ENCODE measurements at places on chromosomes 13 and 19.

DNA sequence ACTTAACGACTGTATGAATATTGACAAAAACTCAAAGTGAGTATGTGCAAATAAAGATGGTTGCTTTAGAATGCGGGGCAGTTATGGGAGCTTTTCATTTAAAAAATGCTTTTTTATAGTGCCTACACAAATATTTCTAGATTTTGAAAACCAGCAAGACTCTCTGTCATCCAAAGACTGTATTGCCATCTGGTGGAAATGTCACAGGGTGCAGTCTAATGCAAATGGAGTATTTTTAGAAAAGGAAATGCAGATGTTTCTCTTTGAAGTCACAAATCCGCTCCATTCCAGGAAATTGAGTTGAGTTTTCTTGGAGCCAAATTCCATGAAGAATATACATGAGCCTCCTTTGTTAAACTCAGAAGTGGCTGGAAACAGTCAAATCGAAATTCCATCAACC is 2.3 kb upstream of the C1QTNF9B start:
- no peak for DNase-seq

DNA sequence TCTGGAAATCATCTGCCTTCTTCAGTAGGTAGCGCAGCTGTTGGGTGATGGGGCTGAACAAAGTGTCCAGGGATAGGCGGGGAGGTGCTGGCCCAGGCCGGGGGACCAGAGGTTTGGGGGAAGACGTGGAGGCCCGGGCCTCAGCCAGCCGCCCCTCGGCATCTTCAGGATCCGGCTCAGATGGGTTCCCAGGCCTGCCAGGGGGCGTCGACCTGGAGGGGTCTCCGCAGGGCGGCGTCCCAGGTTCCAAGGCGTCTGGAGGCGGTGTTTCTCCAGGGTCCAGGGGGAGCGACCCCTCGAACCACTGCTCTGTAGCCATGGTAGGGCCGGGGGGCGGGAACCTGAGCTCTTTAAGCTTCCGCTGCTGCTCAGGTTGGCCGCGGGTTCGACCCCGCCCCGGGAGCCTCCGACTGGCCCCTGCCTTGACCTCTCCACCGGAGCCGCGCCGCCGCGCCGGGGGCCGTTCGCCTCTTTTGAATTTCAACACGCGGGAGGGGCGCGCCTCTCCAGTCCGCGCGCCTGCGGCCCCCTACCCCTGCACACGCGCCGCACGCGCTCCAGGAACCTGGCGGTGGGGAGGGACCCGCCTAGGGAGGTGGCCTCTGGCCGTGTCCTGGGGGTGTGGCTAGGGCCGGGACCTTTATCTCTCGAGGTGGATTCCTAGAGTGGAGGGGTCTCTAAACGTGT is at the start of gene C19orf67:
TSS of gene C19orf67 (minus strand) at position 475 of the 687 bp plus-strand sequence. CDS start at position 319, 156 bp downstream.
- DNase-seq: no peak

- no peak for DNase-seq
These were observed 378.9 kb downstream of the PCDH20 start for GRCh38 chr13:61036715-61037114.

DNA sequence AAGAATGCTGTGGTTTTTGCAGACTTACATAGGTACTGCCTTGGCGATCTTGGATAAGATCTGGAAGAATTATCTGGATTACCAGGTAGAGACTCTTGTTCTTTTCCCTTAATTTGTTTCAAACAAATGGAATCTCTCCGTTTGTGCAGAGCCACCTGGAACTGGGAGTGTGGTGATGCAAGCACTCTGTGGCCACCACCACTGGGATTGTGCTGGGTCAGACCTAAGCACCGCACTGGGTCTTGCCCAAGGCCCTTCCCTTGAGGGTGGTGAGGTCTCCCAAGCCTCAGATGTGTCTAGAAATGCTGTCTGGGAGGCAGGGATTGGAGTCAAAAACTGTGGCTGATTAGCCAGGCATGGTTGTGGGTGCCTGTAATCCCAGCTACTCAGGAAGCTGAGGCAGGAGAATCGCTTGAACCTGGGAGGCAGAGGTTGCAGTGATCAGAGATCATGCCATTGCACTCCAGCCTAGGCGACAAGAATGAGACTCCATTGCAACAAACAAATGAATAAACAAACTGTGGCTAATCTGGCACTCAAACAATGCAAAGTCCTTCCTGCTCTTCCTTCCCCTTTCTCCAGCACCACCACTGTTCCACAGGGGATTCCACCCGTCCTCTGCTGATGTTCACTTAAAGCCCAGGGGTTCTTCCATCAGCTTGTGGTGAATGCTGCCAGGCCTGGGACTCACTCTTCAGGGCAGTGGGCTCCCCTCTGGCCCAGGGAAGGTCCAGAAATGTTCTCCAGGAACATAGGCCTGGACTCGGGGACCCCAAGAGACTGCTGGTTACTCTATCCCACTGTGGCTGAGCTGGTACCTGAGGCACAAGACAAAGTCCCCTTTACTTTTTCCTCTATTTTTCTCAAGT is 10.8 kb upstream of the CEACAM1 start:
- no peak for DNase-seq

DNA sequence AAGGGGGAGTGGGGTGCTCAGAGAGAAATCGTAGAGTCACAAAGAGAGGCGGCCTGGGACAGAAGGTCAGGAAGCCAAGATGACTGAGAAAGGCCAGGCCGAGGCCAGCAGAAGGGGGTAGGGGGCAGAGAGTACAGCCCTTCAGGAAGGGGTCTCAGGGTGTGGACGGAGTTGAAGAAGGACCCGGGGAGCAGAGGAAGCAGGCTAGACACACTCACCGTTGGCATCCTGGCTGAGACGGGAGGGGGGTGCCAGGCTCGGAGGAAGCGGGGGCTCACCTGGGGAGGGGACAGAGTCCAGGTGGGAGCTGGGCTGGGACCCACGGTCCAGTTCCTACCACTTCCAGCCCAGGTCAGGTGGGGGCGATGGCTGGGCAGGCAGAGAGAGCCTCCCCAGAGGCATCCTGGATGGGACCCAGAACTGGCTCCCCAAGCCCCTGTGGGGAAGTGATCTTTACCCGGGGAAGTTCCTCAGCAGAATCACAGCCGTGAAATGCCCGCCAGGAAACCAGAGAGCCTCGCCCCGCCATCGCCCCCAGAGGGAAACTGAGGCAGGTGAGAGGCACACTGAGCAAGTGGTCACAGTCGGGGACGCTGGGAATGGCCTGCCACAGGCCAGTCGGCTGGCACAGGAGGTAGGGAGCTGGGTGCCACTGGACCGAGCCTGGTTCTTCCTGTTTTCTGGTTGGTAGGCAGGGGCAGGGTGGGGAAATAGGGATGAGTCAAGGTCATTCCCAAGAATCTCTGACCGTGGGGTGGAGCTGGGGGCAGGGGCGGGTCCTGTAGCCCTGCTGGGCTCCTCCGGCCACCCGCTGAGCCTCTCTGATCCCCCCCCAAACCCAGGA is 1.4 kb downstream of the MATK start:
- no peak for DNase-seq

DNA sequence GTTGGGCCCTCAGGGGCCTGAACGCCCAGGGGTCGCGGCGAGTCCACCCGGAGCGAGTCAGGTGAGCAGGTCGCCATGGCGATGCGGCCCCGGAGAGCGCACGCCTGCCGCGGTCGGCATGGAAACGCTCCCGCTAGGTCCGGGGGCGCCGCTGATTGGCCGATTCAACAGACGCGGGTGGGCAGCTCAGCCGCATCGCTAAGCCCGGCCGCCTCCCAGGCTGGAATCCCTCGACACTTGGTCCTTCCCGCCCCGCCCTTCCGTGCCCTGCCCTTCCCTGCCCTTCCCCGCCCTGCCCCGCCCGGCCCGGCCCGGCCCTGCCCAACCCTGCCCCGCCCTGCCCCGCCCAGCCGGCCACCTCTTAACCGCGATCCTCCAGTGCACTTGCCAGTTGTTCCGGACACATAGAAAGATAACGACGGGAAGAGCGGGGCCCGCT is at the start of gene CCNA1:
TSS of gene CCNA1 (plus strand) at position 390 of the 439 bp plus-strand sequence. CDS start 562 bp downstream, outside the sequence.
- DNase-seq: no peak

GRCh38 chr19:13127811-13128575 is 9.9 kb downstream of the NACC1 start:
- DNase-seq: no peak

- DNase-seq: no peak
These were observed 9.0 kb upstream of the NFIC start for GRCh38 chr19:3357271-3357991.

DNA sequence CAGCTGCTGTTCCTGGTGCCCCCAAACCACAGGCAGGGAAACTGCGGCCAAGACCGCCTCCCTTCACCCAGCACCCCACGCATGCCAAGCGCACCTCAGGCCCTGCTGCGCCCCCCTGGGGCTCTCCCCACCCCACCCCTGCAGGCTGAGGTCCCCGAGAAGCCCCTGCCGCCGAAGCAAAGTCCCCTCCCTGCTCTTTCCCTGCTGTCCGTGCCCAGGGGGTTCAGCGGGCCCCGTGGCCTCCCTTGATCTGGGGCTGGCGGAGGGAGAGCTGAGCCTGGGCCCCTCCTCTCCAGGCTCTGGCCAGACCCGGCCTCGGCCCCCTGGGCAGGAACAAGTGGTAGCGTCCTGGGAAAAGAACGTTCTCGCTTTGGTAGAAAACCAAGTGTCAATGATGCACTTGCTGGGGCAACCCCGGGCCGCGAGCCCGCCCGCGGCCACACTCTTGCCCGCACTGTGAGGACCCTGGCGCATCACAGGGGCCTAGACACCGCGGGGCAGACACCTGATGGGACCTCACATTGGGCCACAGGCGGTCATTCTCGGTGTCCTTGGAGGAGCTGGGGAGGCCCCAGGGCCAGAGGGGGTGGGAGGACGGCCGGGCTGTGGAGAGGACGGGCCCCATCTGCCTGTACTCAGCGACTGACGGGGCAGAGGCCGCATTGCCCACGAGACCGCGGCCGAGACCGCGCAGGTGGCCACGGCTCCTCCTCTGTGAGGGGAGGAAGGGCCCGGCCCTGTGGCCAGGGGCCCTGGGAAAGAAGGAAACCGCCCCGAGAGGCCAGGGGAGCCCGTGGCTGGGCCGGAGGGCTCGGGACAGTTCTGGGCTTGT is 29.0 kb downstream of the GPX4 start:
- DNase-seq: no peak

DNA sequence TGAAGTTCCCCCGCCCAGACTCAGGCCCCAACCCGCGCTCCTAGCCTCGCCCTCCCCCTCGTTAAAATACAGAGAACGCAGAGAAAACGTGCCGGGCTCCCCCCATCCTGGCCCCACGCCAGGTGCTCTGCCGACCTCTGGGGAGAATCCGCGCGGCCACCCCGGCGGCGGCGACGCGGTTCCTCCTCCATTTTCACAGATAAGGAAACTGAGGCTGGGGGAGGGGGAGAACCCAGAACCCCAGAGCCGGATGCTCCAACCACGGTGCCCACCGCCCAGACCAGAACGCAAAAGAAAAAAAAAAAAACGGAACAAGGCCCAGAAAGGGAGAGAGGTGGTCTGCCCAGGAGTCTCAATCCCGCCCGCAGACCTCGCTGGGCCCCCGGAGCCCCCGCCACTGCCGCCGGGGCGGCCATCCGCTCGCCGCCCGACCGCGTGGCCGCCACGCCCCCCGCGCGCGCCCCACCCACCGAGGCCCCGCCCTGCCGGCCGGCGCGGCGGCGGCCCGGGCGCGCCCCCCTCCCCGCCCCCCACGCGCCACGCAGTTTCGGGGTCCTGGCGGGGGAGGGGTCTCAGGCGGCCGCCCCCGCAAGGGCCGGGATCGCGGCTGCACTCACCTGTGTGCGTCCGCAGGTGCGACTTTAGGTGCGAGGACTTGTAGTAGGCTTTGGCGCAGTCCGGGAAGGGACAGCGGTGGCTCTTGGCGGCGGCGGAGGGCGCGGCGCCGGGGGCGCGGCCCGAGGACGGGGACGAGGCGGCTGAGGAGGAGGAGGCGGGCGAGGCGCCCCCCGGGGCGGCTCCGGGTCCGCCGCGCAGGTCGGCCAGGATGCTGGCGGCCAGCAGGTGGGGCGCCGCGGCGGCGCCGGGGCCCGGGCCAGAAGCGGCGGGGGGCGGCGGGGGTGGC is 703 bp downstream of the KLF16 start:
- DNase-seq: no peak

GRCh38 chr13:20387441-20387971 is 138.2 kb downstream of the CRYL1 start:
- no peak for DNase-seq

DNA sequence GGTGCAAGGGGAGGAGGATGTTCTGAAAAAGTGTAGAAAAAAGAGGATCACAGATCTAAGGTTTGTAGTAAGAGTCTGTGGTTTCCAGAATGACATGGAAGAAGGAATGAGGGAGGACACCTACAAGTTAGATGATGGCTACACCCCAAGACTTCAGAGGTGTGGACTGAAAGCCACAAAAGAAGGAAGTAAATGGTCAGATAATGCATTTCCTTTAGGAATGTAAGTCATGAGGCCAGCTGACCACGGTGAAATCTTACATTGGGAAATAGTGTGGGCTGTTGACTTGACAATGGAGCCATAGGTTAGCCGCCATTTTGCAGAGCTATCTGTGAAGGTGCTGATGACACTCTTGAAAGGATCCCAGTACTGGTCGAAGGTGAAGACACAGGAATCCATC is 25.3 kb upstream of the FBXO27 start:
- no peak for DNase-seq

DNA sequence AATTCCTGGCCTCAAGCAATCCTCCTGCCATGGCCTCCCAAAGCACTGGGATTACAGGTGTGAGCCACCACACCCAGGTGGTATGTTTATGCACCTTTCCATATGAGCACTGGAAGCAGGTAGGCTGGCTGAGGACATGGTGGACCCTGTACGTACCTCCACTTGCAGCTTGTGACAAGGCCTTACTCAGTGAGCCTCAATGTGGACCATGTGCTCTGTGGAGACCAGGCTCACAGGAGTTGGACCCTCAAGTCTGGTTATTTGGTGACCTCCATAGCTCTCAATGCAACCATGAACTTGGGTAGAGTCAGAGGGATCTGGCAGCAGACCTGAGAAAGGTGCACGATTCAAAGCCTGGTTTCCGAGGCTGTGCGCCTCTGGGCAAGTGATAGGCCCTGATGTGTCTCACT is 5.5 kb downstream of the ACP4 start:
- no peak for DNase-seq

- DNase-seq: no peak
These were observed 117.0 kb upstream of the POSTN start for GRCh38 chr13:37715606-37716015.

DNA sequence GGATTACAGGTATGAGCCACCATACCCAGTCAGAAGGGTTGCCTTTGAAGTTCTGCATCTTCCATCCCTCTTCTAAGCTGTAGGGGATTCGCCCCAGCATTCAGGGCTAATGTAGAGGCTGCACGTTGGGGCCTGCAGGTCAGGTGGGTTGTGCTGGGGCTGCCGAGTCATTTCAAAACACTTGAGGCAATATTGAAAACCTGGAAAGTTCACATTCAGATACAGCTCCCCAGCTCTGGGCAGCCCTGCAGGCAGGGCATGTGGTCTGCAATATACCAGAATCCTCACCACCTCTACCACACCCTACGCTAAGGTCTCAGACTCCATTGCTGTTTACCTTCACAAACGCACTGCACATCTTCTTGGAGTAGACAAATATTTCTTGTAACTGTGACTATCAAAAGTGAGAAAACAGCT is 24.6 kb downstream of the CCNE1 start:
- no peak for DNase-seq

Data from NCI-H2107 (cell line).